ENCODE measurements at places on chromosomes 4 and X. TPM values are rescaled to one million over a fixed set of nuclear protein-coding genes. Genes with fewer than 3 reads are reported as not detected.

FHL1 gene
- total RNA-seq: 139 TPM

SULT1B1 gene
- 0.65 TPM for total RNA-seq

SHISA3 gene
- 28.0 TPM for total RNA-seq

TMEM150C gene
- total RNA-seq: 6.5 TPM

IL21 gene
- not detected for total RNA-seq

OTUD6A gene
- total RNA-seq: not detected

LDB2 gene
- total RNA-seq: 9.9 TPM

FAM156A gene
- total RNA-seq: 11.5 TPM

CXCL1 gene
- 191 TPM for total RNA-seq

AR gene
- 1.6 TPM for total RNA-seq
